ENCODE measurements at places on chromosomes 1 and 21.

DNA sequence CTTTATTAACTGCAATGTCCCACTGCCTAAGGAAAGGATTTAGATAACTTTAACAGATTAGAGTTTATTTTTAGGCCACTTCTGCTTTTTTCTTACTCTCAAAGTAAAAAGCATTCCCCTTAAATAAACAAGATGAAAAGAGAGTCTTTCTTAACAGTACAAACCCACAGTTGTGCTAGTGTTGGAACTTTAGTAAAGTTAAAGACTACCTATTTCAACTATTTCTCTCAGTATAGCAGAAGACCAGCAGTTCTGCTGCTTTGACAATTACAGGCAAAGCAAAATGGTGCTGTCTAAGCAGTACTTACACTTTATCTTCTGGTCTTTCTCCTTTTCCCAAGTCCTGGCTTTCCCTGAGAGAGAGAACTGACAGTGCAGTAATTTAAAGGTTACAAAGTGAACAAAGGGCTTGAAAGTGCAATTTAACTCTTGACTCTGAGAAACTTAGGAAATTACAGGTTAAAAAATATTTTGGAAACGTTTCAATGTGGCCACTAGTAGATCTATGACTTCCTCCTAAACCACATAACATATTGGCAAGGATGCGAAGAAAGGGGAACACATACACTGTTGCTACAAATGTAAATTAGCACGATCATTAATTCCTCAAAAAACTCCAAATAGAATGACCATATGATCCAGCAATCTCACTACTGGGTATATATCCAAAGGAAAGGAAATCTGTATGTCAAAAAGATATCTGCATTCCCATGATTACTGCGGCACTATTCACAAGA is 135.4 kb upstream of the POGK start:
- peak; percentile 33 for DNase-seq

GRCh38 chr1:179848233-179848632 is 29.4 kb downstream of the TOR1AIP2 start:
- DNase-seq, result no peak

- DNase-seq, result peak; percentile 5
Observed at GRCh38 chr1:96865731-96866685, 144.4 kb downstream of the PTBP2 start.

DNA sequence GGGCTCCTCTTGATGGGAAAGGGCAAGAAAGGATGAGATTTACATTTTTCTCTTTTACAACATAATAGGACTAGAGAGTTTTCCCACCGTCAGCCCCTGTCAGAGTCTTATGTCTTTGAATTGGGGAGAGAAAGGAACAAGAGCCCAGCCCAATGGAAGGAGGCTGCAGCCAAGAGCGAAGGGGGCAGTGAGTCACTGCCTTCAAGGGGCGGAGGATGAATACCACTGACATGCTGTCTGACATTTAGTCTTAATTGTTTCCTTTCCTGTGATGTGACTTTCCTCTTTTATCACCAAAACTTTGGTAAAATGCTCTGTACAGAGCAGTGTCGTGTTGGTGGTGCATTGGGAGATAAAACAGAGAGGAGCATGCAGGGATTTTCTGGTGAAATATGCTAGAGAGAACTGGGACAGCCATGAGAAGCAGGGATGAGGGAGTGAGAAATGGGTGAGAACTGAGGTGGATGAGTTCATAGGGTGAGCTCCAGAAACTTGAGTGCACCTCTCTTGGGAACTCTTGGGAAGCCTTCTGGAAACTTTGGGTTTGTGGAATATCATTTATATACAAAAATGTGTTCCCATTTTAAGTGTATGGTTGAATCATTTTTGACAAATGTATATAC is 179.9 kb upstream of the FGGY start:
- DNase-seq, result no peak

GRCh38 chr1:185566995-185567394 is 167.2 kb upstream of the HMCN1 start:
- peak; percentile 5 for DNase-seq

DNA sequence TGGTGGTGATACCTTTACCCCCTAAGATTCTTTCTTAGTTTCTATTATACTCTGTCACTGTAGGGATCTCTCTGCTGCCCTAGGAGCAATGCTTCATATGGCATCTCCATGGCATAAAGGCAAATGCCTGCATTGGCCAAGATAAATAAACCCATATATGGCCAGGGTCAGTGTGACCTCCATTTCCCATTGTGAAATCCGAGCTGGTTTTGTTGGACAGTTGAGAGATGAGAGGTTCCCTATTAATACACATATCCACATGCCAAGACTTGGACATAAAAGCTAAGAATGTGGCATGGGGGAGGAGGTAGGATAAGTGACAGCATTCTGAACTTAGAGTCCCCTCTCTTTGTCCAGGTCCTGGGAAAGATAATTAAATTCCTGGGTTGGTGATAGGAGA is 1.4 kb downstream of the TPM3 start:
- DNase-seq, result no peak

- DNase-seq, result no peak
Observed at GRCh38 chr21:31611445-31611844, 48.0 kb upstream of the SOD1 start.

DNA sequence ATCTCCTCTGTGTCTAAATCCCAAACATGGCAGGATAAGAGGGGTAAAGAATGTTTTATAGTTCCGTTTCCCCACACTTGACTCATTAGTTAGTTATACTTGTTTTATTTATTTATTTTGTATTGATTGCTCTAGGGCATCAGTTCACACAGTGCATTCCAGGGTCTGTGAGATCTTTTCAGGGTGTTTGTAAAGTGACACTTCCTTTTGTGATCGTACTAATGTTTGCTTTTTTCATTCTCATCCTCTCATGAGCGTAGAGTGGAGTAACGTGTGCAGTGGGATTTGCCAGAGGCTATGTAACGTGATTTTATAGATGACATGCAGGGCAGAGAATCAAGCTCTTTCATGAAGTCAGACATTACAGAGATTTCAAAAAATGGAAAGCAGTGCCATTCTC is 103.2 kb downstream of the SCCPDH start:
- no peak for DNase-seq

DNA sequence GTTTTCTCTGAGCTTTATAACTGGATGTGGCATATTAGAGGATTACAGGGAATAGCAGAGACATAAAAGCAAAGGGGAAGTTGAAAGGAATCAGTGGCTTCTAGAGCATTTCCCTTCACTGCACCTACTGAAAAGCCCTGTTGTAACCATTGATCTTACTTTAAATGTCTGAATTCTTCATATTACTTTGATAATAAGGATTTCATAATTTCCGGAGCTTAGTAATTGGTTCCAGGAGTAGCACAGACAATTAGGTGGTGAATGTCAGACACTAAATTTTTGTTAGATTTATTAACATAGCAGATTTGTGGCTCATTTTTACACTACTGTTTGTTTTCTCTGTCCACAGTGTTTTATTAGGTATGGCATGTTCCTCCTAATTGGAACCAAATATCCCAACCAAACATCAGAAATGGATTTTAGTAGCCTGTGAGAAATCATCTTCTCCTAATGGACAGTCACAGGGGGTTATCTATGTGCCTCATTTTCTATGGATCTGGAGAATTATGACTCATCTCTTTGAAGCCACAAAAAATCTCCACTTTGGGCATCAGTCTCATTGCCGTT is 100.5 kb downstream of the GIPC2 start:
- no peak for DNase-seq

GRCh38 chr1:90986953-90987352 is 34.9 kb downstream of the ZNF644 start:
- DNase-seq, result no peak

DNA sequence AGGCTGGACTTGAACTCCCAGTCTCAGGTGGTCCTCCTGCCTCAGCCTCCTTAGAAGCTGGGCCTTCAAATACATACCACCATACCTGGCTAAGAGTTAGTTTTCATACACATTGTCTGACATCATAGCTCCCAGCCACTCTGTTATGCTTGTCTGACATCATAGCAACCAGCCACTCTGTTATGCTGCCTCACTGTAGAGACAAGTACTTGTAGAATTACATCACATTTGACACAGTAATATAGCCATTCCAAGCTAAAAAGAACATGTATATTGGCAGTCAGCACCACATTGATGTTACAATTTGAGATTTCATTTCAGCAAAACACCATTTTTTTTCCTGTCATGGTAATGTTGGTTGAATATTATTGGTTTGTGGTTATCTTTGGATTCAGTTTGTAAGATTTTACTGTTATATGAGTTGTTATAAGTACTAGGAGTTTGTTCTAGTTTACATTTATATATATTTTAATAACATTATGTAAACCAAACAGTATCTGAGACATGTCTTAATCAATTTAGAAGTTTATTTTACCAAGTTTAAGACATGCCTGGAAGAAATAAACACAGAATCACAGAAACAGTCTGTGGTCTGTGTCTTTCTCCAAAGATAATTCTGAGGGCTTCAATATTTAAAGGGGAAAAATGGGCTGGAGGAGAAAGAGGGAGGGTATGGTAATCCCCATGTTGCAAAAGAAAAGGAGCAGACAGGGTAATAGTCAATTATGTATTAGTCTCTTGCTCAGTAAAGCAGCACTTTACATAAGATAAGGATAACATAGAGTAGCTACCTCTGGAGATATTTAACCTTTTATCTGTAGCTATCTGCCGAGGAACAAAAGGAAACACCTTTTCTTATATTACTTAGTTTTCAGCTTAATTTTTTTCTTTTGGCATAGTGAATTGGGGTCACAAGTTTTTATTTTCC is 43.0 kb downstream of the XPR1 start:
- DNase-seq, result peak; percentile 6

GRCh38 chr1:109509176-109510134 is at the start of gene AMIGO1:
AMIGO1 (minus strand) TSS chr1:109509727; CDS start chr1:109508912, 815 bp downstream.
- peak; percentile 60 for DNase-seq

DNA sequence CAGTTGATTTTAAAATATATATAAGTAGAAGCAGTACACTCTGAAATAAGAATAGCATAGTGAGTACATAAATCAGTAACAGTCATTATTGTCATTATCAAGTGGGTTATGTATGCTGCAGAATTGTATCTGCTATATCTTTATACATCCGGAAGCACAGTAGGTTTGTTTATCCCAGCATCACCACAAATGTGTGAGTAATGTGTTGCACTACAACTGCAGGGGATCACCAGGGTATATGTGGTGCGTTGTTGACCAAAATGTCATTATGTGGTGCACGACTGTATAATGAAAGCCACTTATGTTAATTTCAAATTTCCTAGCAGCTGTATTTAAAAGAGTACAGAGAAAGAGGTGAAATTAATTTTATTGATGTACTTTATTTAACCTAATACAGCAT is 87.7 kb upstream of the GADD45A start:
- no peak for DNase-seq

- no peak for DNase-seq
Observed at GRCh38 chr1:182608845-182609610, 4.8 kb upstream of the RGS16 start.

DNA sequence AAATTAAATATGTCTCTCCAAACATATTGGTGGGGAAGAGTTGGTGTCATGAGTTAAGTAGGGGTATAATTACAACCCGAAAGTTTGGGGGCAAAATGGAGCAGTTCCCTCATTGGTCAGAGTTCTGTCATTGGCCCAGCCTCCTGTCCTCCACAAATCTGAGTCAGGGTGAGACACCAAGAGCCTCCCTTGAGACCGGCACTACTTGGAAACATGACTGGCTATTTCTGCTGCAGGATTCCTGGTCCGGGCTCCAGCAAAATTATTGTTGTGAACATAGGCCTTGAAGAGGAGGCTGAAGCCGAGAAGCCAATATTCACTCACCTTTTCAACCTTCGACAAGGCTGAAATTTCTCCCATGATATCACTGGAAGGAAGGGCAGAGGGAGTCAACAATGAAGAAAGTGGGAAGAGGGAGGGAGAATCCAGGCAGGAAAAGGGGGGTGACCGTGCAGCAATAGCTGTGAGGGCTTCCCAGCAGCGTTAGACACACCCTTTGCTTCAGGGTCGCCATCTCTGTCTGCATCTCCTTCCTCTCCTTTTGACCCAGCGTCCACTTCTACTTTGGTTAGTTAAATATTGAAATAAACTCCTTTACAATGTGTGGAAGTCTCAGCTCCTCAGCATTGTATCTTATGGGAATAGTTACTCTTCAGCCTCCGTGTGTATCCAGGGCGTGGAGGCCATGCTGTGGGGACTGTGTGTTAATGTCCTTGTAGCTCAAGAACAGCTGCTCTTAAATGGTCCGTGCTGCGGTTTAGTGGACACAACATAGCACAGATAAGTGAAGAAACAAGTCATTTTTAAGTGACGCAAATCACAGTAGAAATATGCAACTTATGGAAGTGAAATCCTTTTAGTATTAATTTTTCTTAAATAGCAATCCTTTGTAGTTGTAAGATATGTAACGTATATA is 307.4 kb downstream of the DISC1 start:
- DNase-seq, result no peak
